ENCODE measurements at places on chromosomes 12 and 14.

DNA sequence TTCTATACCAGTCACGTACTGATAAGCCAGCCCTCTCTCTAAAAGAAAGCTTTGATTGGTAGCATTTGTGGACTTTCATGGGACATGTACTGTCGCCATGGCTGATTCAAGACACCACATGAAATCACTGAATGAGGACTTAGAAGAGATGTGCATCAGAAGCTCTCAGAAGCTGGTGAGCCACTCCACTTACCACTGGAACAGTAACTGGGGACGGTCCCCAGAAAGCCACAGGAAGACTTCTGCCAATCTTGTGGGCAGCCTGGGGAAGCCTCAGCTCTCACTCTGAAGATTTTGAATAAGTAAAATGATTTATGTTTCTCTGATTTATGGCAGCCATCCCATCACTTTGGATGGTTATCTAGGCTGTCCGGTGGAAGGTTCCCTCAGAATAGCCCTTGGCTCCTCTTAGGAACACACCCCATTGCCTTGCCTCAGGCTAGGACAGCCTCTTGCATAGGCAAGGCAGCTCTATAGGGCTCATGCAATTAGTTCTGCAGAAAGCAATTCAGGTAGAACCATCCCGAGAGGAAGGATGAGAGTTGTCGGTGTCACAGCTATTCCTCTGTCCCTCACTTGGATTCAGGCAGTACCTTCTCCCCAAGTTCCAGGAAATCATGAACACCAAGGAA, 9.8 kb downstream of the DHRS1 start:
- no peak for DNase-seq

DNA sequence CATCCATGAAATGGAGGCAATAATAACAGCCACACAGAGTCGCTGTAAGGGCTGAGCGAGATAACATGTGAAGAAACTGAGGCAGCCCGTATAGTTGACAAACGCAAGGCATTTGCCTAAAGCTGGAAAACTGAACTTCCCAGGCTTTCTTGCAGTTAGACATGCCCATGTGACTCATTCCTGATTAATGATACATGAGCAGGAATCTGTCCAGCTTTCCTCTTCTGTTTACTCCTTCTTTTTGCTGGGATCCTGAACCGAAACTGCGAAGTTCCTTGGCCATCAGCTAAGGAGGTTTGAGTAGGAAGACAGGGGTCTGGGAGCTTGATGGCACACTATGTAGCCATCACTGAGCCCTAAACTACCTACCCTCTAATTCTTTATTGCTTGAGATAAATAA, 52.2 kb downstream of the ST8SIA1 start:
- DNase-seq, result no peak

DNA sequence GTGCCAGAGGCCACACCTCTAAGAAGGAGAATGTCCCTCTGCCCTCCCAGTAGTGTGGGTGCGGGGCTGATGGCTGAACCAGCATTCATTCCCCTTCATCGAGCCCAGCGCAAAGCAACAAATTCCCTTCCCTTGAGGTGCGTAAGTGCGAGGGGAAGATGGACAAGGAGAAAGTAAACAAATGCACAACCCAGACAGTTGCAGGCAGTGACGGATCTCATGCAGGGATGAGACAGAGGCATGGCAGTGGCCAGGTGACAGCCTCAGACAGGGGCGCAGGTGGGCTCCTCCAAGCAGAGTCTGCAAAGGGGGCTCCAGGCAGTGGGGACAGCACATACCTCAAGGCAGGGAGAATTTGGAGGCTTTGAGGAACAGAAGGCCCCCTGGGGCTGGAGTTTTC, 2.3 kb upstream of the MYL2 start:
- no peak for DNase-seq

- DNase-seq, result no peak
Observed at GRCh38 chr12:76883151-76883550, 4.3 kb upstream of the CSRP2 start.

DNA sequence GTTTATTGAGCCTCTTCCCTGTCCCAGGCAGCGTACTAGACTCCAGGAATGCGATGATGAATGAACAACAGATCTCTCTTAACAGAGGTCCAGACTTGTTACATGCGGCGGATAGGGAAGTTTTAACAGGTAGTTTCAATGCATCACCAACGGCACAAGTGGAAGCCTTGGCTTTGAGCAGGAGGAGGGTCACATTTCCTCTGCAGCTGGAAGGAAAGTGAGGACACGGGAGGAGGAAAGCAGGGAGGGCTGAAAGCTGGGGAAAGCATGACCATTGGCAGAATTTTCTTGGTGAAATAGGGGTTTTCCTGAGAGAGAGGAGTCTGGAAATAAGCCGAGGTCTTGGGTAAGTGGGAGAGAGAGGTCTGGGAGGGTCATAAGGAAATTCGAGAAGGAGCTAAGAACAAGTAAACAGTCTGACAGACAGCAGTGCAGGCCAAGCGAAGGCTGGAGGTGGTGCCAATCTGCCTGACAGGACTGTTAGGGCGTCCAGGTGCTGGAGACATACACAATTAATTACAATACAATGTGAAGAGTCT, 15.4 kb downstream of the BHLHE41 start:
- no peak for DNase-seq

DNA sequence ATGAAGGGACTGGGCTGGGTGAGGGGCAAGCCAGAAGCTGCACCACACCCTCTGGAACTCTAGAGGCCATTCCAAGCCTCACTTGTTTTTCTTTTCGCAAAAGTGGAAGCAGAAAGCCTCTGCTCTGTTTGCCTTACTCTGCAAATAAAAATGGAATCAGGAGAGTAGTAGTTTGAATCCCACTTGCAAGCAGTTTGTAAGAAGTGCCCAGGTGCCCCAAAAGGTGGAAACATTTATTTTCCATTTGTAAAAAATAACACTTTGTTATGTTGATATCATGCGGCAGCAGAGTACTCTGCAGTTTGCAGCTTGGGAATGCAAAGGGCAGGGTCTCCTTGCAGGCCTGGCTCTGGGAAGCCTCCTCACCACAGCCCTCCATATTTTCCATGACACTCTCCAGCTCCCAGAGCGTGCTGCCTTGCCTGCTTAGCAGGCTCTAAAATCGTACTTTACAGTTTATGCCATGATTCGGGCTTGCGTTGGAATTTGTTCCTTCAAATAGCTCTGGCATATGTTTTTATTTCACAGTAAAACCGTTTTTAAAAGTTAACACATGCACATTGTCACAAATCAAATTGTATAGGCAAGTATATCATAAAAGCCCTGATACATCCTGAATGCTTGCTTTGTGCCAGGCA, 20.0 kb downstream of the TUNAR start:
- DNase-seq, result no peak

GRCh38 chr14:99026471-99026870, 245.5 kb downstream of the BCL11B start:
- DNase-seq, result no peak

DNA sequence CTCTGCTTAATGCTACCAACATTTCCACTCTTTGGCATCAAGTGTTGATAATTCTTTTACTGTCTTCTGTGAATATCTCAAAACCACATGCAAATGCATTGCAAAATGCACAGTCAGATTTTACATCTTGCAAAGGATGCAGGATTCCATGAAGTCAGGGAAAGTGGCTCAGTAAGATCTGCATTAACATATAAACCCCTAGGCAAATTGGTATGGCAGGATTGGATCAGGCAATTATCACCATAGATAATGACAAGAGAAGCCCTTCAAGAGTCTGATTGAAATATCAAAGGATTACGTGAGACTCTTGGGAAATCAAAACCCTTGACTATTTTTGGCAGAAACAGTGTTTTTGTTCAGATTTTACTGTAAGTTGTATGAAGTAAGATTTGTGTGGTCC, 71.0 kb downstream of the TMTC2 start:
- no peak for DNase-seq

- no peak for DNase-seq
Observed at GRCh38 chr12:130521375-130522124, 183.9 kb downstream of the PIWIL1 start.

All from activated T-cell treated with anti-CD3 and anti-CD28 coated beads for 1 hour (primary cell).